ENCODE measurements at places on chromosomes 1 and 21. TPM values are rescaled to one million over a fixed set of nuclear protein-coding genes. Genes with fewer than 3 reads are reported as not detected.

Gene ADORA3
- not detected for total RNA-seq

Gene KIAA1614
- 1.7 TPM for total RNA-seq

Gene CR1
- not detected for total RNA-seq

Gene NCMAP
- not detected for total RNA-seq

Gene RNU1-3
- total RNA-seq, result under 0.01 TPM

Gene TTC39A
- total RNA-seq, result not detected

Gene DISC1
- total RNA-seq, result 1.9 TPM

Gene KCNK2
- 8.0 TPM for total RNA-seq

Gene HES3
- total RNA-seq, result not detected

Gene PLD5
- total RNA-seq, result not detected

- DNase-seq, result peak; percentile 93
Measured at GRCh38 chr1:150213170-150214098, 22.5 kb downstream of the ANP32E start.

GRCh38 chr1:18069903-18070302 is 37.7 kb upstream of the IGSF21 start:
- no peak for DNase-seq

DNA sequence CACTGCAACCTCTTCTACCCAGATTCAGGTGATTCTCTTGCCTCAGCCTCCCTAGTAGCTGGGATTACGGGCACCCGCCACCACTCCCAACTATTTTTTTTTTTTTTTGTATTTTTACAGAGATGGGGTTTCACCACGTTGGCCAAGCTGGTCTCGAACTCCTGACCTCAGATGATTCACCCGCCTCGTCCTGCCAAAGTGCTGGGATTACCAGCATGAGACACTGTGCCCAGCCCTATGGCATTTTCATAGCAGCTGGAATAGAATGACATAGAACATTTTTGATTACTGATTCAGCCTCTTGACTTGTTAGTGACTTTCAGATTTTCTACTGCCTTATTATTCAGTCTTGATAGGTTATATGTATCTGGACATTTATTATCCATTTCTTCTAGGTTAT is 1046.2 kb downstream of the AMY1C start:
- no peak for DNase-seq

GRCh38 chr1:56728964-56729363 is 83.8 kb downstream of the PRKAA2 start:
- no peak for DNase-seq

DNA sequence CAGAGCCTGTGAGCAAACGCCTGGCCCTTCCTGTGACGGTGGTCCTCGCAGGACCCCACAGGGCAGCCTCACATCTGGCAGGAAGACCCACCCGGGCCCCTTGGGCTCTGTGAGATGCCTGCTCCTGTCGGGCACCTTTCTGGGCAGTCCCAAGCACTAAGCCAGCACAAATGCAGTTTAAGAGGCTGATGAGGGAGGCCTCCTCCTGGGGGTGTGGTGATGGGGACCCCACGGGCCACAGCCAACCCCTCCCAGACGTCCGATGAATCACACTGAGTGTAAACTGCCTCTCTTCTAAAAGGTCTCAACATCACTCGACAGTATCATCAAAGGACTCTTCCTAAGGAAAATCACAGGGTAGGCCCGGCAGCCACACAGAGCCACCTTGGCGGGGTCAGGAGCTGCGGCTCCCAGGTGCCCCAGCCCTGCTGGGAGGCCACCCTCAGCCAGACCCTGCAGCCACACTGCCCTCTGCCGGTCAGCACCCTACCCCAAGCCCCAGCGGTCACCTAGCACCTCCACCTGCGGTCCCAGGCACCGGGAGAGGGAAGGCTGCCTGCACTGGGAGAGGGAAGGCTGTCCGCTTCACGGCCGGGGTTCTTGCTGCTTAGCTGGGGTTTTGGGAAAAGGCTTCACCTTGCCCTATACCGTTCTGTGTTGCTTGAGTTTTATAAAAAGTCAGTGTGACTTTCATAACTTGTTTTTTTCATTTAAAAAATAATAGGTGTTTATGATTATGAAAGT is 3.9 kb upstream of the PRKCZ start:
- DNase-seq, result no peak

DNA sequence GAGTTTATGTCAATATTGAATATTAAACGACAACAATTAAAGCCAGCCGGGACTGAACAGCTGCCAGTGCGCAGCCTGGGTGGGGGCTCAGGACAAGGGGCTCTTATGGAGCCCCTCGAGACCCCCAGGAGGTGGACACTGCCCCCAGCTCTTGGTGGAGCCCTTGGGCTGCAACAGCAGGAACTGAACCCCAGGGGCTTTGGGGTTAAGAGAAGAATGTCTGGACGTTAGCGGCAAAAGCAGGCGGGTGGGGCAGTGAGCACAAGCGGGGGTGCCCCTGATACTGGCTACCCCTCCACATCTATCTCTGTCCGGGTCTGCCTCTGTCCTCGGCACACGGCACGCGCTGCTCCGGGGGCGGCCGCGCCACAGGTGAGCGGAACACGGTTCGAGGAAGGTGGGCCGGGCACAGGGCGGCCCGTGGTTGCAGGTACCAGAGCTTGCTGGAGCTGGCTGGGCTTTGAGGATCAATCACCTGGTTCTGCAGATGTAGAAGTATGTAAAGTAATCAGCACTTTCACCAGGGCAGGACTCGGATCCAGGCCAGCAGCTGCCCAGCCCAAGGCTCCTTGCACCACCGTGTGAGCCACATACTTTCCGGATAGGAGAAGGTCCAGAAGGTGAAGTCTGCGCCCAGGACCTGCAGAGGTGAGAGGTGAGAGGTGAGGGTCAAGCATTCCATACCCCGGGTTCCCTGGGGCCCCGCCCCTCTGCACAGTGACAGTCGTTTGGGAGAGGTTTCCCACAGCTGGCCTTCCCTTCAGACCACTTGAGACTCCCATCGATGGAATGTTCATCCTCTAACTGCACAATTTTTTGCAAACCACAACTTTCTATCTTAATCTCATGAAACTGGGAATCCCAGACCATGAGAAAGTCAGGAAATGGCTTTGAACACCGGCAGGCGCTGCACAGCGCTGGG is 12.4 kb upstream of the POFUT2 start:
- peak; percentile 79 for DNase-seq

DNA sequence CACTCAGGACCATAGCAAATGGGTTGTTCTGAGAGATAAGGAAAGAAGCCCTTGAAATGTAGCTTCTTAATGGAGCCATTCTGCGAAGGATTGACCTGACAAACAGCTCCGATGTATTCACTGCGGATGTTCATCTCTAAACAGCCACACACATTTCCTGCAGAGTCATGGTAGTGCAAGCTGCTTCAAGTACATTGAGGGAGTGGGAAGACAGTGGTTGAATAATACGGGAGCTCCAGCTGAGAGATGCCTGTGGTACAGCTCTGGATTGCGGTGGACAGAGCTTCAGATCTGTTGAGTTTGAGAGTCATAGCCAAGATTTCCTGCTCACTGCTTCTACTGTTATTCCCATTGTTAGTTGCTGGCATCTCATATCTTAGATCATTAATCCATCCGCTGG is 86.6 kb downstream of the ZBTB18 start:
- peak; percentile 49 for DNase-seq

GRCh38 chr1:115306146-115306545 is 31.9 kb downstream of the NGF start:
- DNase-seq, result no peak

DNA sequence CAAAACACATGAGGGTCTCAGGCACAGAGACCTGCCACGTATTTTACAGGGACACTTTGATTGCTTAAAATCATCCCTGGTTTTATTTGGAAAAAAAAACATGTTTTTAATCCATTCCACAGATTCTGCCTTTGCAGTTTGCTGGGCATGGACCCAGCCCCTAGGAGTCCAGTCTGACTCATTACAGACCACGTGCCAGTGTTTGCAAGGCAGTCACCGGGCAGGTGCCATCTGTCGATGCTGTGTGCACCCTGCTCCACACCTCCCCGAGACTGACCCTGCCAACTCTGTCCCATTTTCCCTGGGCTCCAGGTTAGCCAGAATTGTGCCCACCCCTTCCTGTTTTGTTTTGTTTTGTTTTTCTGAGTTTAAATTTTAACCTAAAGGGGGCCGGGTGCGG is 148.4 kb upstream of the TMEM51 start:
- DNase-seq, result no peak

DNA sequence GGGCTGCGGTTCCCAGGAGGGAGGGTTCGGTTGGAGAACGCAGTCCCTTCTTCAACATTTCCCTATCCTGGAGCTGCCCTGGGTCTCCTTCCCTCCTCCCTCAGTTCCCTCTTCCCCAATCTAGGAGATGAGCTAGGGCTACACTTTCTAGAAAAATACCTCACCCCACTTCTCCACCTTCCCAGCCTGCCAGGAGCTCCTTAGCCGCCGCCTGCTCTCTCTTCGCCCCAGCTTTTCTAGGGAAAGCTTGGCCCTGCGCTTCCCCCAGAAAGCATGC is 488 bp upstream of the ADAMTS1 start:
- DNase-seq, result no peak

- DNase-seq, result no peak
Measured at GRCh38 chr1:31423418-31423947, 10.5 kb downstream of the SERINC2 start.

GRCh38 chr21:43635436-43635835 is 23.9 kb downstream of the HSF2BP start:
- DNase-seq, result no peak

DNA sequence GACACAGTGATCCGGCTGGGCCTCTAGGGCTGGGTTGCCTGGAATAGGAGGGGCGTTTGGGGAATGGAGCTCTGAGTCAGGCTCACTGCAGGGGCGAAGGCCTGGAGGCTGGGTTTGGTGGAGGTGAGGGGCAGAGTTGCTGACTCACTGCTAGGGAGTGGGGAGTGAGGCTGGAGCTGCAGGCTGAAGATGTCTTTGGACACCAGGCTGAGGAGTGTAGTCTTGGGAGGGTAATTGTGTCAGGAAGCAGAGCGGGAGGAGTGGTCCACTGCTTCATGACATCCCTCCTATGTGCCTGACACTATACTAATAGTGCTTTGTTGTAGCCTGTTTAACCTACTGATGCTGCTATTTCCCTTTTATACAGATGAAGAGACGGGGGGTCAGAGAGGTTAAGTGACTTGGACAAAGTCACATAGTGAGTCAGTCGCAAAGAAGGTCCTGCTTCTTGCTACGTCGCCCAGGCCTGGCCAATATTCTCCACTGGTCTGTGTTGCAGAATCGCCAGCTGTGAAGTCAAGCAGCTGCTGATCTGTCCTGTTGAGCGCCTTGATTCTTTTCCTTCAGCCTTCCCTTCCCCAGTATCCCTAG is 13.6 kb downstream of the ACTL8 start:
- peak; percentile 91 for DNase-seq

GRCh38 chr1:161088587-161089110 is 709 bp downstream of the NECTIN4 start:
- DNase-seq, result no peak
